ENCODE measurements at places on chromosomes 4 and X.

DNA sequence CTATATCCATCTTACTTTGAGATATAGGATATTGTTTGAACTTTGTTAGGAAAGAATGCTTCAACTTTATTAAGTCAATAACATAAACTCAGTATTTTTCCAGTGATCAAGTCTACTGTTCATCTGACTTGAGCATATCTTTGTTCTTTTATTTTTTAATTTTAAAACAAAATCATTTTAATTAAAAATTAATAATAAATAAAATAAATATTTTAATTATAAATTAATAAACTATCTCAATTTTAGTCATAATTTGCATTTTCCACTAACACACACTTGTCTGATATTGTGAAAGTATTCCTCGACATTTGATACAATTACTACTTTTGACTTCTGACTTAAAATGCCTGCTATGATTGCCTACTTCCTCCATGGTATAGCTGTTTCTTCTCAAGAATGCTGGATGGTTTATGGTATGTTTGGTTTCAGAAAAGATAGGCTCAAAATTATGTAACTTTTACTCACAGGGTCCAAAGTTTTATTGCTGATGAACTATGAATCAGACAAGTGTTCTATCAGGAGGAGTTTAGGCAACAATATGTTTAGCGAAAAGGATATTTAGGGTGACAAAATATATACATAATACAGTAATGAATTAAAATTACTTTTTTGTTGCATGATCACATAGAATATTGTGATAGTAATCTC is 1132.3 kb upstream of the PCDH10 start:
- no peak for DNase-seq

DNA sequence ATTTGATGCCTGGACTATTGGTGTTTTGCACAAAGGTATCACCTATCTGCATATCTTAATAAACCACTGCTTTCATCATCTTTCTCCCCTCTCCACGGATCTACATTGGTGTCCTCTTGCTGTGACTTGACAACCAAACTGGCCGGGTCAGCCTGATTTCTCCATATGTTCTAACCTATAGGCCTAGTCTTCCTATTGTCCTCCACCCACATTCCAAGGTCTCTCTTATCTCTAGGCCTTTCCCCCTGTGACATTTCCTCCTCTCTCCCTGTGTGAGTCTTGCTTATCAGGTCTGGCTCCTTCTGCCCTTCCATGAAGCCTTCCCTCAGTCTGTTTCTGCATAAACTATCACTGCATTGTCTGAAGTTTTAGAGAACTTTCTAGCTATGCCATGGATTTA is 33.7 kb downstream of the ARHGAP24 start:
- no peak for DNase-seq

GRCh38 chrX:44063606-44064005 is 90.4 kb upstream of the NDP start:
- DNase-seq = no peak

DNA sequence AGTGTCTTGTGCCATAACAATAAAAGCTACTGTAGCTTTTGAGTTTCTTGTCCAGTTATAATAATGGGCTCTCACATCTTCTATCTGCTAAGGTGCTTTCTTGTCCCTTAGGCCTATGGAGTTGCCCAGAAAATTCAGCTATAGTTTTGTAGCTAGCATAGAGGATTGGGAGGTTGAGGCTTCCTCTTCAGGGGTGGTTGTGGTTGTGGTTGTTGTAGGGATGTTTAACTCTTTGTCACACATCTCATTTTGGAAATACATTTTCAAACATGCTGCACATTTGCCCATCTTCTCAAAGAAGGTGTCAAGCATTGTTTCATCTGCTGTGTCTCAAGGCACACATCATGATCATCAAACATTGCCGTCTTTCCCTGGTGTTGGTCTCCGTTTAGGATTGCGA is 65.0 kb downstream of the ATXN3L start:
- no peak for DNase-seq

DNA sequence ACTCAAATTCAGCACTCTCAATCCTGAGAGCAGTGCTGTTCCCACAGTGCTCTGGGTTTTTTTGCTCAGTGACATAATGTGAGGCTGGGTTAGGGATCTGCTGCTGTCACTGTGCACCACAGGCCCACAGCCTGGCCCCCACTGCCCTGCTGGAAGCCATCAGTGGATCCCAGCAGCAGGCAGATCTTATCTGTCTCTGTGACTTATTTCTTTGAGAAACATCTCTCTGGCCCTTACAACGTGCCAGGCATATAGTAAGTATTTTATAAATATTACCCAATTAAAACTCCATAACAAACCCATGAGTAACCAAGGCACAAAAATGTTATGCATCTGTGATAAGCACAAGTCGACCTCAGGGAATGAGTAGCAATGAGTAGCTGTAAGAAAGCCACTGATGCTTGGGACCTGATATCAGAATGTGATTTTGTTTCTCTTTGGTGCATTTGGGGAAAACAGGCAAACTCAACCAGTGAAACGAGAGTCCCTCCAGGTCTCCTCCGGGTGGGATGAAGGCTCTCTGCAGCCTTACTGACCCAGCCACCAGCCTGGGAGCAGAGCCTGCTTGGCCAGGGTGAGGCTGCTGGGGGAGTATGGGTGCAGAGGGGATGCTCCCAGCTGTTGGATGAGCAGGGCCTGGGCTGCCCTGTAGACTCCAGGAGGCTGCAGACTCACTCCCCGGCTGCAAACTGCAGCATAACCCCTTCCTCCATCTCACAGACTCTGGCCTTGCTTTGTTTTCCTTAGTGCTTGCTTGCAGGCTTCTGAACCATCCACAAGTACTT is 172.7 kb upstream of the LNX1 start:
- no peak for DNase-seq

DNA sequence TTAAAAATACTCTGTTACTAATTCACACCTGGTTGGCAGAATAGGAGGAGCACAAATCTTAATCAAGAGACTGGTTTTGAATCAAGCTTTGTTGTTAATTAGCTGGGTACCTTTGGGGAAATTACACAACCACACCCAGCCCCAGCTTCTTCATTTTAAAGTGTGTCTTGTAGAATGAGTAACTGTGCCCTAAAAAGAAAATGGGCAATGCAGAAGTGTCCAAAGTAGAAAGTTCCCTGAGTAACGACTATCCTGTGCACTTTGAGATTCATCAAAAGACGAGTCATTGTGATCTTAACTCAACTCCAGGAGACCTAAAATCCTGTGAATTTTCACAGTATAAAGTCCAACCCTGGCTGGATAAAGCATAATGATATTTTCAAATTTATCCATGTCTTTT is 792.3 kb upstream of the HS3ST1 start:
- DNase-seq = no peak
